ENCODE measurements at places on chromosomes 3 and 15.
A peak's percentile ranks its signal among the peaks of the same experiment; 100 is the strongest.

GRCh38 chr15:85620690-85621049 lies 174.1 kb downstream of the KLHL25 start:
- DNase-seq: no peak

DNA sequence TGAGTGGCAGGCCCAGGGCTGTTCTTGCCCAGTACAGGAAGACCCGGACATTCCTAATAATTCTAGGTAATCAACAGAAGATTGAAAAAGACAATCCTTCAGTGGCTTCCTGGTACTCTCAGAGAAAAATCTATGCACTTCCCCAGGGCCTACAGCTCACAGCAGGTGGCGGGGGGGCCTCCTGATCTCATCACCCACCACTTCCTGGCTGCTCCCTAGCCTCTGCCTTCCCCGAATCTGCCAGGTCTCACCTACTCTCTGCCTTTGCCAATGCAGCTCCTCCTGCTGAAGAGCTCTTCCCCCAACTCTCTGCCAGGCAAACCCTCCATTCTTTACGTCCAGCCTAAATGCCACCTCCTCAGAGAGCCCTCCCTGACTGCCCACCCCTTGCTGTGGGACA lies 37.5 kb downstream of the EHD4 start:
- DNase-seq: peak; percentile 70

GRCh38 chr15:61084944-61085367 lies 144.1 kb downstream of the RORA start:
- no peak for DNase-seq

DNA sequence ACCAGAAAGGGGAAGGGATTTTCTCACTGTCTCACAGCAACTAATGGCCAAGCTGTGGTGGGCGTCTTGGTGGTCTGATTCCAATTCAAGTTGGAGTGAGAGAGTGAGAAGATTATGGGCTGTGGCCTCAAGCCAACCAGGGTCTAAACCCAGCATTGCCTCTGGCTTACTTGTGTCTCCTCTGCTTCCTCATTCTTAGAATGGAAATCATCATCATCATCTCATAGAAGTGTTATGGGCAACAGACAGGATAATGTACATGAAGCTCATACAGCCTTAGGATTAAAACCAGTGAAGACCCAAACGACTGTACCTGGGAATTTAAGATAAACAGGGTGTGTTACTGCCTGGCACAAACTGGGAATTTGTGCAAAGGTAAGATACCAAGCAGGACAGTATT lies 29.1 kb upstream of the IREB2 start:
- no peak for DNase-seq

DNA sequence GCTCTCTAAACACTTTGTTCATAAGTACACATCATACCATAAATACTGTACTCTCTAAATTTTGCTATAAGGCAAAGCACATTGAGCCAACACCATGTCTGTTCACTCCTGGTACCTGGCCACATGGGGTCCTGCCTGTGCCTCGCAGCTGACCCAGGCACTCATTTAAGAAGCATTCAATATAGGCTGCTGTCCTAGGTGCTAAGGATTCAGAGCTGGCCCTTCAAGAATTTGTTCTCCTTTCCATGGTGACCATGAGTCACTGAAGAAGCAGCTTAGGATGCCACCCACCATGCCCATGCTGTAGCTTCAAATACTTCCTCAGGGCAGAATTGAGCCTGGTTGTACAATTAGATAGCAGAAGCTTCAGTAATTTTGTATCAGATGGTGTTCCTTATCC lies 119.2 kb upstream of the ZBED2 start:
- DNase-seq: no peak

- DNase-seq: no peak
Observed at GRCh38 chr3:45799586-45799985, 3.2 kb upstream of the SLC6A20 start.

- no peak for DNase-seq
Observed at GRCh38 chr15:88401996-88402656, 65.1 kb downstream of the MRPL46 start.

- DNase-seq: no peak
Observed at GRCh38 chr3:122508135-122508914, 6.4 kb downstream of the KPNA1 start.

GRCh38 chr3:120436523-120437050 lies 14.2 kb downstream of the FSTL1 start:
- no peak for DNase-seq

DNA sequence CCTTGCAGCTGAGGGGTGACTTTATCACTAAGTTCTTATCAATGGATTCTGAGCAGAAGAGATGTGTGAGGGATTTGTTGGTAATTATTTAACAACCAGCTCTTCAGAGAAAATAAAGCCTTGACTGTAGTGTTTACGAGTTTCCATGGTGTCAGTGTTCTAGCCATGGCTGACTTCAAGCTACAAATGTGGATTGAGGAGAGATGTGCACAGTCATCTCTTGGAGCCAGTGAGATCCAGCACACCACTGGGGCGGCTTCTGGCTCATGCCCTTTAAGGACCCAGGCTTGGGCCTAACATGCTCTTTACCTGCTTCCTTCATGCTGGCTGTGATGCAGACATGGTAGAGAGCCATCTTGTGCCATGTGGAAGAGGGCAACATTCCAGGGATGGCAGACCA lies 145.6 kb upstream of the MRPS22 start:
- no peak for DNase-seq

- DNase-seq: no peak
Observed at GRCh38 chr15:53862386-53862785, 102.9 kb upstream of the WDR72 start.

DNA sequence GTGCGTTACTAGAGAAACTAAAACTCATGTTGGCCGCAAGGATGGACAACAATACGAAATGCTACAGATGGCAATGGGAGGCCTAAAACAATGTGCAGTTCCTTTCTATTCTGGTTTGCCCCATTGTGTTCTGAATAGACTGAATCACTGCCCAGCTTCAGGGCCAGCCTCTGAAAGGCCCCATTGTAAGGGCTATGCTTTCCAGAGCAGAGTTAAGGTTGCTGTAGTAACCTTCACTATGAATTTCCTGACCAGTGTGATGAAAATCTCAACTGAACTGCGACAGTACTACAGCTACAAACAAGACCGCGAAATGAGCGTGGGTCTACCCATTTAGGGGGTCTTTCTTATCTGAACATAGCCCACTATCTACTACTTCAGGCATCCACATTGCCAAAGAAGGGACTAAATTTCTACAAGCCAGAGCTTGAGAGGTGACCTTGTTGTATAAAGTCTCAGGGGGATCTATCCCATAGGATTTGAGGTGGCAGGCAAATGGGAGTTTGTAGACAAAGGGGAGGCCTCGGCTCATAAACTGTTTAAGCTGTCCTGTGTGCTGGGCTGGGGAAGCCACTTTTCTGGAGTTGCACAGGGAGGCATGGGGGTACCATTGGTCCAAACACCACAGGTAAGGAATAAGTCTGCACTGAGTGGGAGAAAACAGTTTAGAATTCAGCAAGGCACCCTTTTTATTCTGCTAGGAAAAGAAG lies 80.1 kb downstream of the MYO1E start:
- DNase-seq: no peak

- DNase-seq: no peak
Observed at GRCh38 chr3:194620196-194620595, 13.0 kb downstream of the TMEM44 start.
